DND-41 (cell line): ENCODE measurements at places on chromosomes 2 and 18.

- DNase-seq = no peak
Observed at GRCh38 chr2:210568108-210568507, 11.7 kb downstream of the CPS1 start.

- DNase-seq = no peak
Observed at GRCh38 chr2:222734703-222735014, 63.2 kb downstream of the MOGAT1 start.

- DNase-seq = no peak
Observed at GRCh38 chr2:64250751-64251423, 106.7 kb upstream of the PELI1 start.

DNA sequence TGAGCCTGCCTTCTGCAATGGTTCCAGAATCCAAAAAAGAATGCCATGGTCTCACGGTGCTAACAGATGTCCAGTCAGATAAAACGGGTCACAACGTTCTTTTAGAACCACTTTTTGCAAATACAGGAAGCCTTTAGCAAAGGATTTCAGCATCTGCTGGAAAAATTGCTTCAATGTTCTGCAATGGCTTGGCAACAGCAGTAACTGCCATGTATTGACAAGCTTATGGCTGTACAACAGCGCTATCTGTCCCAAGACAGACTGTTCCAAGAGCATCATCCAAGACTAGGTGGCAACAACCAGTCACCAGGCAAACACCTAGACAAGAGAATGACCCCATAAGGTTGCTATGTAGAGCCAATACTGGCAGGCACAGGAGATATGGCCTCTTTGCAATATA lies 37.6 kb upstream of the RIOK3 start:
- DNase-seq = no peak

DNA sequence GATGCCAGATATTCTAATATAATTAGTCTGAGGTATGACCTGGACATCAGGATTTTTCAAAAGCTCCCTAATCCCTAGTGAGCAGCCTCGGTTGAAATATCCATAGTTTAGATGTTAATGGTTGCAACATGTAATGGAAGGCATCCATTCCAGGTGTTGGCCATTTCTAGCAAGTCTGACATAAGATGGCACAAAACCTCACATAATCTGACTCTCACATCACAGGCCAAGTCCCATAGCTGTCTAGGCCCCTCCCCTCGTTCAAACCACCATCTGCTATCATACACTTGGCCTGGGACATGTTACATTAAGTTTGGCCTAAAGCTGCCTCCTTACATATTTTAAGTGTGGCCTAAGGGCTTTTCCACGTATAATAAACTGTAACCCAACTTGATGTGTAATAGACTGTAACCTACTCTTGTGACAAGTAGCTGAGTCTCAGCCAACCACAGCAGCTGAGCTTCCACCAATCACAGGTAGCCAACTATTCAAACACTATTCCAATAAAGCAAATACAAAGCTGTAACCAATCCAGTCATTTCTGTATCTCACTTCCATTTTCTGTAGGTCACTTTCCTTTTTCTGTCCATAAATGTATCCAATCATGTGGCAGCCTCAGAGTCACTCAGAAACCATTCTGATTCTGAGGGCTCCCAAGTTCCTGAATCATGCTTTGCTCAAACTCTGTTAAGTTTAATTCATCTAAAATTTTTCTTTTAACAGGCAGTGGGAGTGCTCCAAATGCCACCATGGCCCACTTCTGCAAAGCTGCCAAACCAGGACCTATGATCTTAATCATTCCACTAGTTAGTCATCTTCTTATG lies 59.4 kb downstream of the ADD2 start:
- no peak for DNase-seq

DNA sequence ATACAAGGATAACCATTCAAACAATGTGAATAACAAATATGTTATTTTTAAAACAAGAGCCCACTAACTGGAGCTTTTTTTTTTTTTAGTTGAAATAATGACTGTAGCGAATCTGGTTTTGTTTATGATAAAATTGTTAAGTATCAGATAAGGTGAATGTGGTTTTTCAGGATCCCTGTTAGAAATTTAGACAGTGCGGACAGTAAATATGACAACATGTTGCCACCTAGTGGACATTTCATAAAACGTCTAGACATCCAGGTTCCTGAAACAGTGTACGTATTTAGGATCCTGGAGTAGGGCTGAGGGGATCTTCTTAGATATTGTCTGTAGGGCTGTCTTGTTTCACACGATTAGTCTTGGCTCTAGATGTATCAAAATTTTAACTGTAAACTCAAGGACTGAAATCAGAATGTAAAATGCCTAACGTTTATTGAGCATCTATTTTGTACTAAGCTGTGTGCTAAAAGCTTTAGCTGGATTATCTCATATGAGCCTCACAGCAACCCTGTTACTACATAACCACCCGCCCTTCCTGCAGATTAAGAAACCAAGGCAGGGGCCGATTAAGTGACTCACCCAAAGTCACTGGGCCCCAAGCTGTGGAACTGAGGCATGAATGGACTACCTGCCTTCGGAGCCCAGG lies 23.9 kb upstream of the CCDC68 start:
- DNase-seq = no peak

- DNase-seq = no peak
Observed at GRCh38 chr2:215693999-215694580, 258.2 kb upstream of the FN1 start.
